Activated T-helper 17 cell treated with anti-CD3 and anti-CD28 coated beads, Interleukin-2, amount 50 U/mL, for 72 hours (primary cell): ENCODE measurements at places on chromosomes 2 and 18. TPM values are rescaled to one million over a fixed set of nuclear protein-coding genes. Genes with fewer than 3 reads are reported as not detected.
A peak's percentile ranks its signal among the peaks of the same experiment; 100 is the strongest.

DNA sequence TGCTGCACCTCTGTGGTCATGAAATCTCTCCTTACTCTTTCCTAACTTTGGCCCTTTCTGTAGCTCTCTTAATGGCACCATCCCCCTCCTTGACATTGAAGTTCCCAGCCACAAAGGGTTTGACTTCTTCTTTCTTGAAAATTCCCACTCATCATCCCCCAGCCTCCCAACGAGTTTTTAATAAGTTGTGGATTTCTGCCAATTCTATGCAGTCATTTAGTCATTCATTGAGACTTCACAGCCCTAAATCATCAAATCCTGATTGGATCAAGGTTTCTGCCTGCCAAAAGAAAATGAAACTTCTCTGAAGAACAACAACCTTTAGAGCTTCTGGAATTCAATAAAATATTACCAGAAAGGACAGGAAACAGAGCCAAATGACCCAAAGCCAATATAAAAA, 354.3 kb downstream of the CLIP4 start:
- no peak for ATAC-seq

- ATAC-seq, result no peak
Measured at GRCh38 chr18:57505231-57505630, 70.1 kb downstream of the ONECUT2 start.

- no peak for ATAC-seq
Measured at GRCh38 chr18:44229693-44230108, 451.0 kb upstream of the SETBP1 start.

DNA sequence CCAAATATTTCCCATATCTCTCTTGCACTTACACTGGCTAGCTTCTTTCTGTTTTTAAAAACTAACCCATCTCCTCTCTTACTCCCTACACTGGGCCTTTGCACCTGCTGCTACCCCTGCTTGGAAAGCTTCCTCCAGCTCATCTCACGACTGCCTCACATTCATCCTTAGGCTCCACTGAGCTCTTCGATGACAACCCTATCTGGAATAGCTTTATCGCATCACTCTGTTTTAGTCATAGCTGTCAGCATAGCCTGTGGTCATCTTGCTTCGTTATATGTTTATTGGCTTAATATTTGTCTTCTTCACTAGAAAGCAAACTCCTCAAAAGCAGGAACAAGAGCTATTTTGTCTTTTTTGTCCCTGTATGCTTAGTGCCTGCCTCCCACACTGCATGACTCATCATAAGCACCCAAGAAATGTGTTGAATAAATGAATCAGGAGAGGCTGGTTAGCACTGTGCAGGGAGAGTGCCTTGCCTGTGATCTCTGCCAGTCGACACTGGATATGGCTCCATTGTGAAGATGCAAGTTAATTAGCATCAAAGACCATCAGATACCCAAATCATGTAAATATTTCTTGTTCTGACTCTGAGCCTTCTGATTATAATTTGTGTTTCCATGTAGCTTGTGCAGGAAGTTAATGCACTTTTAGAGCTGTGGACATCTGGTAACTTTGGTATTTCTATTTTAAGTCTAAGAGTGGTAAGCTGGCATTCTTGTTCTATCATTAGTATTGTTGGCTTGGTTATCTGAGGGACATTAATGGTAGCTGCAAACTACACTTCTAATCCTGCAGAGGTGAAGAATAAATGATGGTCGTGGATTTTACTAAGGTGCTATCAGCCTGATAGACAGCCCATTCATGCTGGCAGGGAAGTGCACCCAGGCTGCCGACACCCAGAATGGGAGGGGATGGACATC, 10.3 kb upstream of the DYTN start:
- peak; percentile 78 for ATAC-seq

DNA sequence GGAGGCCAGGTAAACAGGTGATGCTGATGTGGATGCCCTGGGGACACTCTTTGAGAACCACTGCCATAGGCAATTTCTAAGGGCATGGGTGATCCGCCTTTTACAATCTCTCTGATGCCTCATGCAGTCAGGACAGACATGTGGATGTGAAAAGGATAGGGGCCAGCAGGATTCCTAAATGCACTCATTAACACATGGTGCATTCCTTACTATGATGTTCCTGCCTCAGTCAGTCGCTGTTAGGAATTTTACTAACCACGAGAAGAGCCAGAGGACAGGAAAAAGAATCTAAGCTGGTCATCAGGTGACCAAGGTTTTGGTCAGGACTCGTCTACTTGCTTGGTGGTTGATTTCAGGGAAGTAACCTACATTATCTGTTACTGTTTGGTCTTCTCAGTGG, 191.0 kb downstream of the ARL4C start:
- no peak for ATAC-seq

DNA sequence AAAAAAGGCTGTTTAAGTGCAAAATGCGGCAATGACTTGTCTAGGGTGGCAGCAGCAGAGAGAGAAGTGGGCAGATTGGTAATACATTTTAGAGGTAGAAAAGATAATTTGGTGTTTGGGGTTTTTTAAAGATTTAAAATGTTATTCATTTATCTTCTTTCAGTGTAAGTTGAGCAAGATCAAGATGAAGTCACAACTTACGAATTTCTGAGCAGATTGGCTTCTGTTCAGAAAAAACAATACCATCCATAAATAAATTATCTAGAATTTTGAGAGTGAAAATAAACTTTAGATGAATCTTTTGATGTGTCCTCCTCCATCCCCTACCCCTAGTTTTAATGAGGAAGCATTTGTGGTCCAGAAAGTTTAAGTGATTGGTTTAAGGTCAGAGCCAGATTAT, 47.9 kb upstream of the FAM171B start:
- no peak for ATAC-seq

DNA sequence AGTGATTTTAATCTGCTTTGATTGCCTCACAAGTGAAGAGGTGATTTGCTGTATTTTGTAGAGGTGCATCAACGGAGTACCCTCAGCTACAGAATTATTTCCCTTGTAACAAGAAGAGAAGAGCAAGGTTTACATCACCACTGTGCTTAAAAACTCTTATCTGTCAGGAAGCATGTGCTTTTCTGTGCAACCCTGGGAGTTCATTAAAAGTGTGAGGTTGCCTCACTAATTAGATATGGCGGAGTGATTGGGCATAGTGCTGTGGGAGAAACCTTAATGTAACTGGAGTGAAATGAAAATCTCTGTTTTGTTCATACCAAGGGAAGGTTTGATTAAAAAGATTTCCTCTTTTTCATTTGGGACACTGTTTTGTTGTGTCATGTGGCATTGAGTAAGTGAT, 544.7 kb downstream of the PARD3B start:
- ATAC-seq, result no peak

DNA sequence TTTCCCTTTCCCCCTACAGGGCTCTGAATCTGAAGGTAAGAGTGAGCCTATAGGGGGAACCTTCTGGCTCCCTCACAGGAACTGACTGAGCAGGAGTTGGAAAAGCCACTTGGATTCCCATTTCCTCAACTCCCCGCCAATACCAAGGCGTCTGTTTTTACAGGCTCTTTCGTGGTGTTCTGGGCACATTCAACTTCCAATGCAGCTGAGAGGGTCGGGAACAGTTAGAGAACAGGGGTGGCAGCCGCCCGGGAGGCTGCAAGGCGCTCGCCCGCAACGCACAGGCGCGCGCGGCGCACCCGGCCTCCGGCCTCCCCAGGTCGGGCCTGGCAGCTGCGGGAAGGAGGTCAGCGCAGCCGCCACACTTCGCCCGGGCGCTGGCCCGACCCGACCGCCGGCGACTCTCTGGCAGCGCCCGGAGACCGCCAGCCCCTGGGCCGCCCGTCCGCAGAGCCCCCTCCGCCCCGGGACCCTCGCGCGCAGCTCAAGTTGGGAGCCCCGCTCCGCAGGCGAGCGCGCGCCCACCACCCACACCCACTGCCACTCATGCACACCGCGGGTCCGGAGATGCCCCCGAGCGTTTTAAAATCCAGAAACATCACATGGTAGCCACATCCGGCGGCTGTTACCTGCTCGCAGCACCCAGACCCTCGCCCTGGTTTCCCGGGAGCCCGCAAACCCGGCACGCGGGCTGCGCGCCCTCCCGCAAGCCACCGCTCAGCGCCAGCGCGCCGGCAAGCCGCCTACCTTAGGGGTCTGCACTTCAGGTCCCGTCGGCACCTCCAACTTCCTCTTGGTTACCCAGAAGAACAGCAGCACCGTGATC, 816 bp downstream of the GALNT14 start:
- peak; percentile 11 for ATAC-seq

TSGA10 gene
- total RNA-seq, result 9.8 TPM

- no peak for ATAC-seq
Measured at GRCh38 chr2:119436993-119437772, 5.5 kb downstream of the TMEM37 start.

DNA sequence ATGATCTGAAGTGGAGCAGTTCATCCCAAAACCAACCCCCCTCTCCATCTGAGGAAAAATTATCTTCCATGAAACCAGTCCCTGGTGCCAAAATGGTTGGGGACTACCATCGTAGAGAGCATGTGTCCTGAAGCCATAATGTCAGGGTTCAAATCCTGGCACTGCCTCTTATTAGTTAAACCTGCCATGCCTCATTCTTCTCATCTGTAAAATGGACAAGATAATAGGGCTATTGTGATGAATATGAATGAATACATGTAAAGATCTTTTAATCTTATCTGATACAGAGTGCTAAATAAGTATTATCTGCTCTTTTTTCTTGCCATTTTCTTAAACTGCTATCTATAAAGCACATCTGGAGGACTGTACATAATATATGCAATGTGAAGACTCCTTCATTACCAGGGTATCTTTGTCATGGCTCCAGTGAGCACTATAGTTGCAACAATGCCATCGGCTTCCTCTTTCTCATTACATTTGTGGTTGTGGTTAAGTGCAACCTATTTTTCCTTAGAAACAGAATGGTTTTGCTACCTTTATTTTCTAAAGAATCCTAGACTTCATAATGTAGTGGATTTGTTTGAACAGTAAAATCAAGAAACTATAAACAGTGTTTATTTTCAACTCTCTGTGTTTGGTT, 27.0 kb downstream of the MFSD6 start:
- ATAC-seq, result no peak

DNA sequence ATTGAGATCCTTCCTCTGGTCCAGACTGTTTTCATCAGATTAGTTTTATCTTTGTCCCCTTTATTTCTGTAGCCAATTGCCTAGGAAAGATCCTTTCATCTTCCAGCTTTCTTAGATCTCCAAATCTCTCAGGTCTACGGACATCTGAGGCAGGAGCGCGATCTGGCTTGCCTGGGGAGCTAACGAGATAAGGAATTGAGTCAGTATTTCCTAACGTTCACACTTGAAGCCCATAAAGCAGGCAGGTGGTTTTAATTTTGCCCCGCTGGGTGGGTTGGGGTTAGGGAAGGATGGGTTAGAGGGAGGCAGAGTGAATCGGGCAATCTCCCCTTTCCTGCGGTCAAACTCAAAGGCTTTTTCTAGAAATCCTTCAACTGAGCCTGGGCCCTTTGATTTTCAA, 727 bp upstream of the TTLL4 start:
- no peak for ATAC-seq

- ATAC-seq, result no peak
Measured at GRCh38 chr2:18971628-18972027, 382.3 kb upstream of the NT5C1B start.

GRCh38 chr2:101253013-101253702, 472 bp downstream of the CNOT11 start:
- peak; percentile 76 for ATAC-seq

ADCYAP1 gene
- not detected for total RNA-seq

CABYR gene
- 5.2 TPM for total RNA-seq

DNA sequence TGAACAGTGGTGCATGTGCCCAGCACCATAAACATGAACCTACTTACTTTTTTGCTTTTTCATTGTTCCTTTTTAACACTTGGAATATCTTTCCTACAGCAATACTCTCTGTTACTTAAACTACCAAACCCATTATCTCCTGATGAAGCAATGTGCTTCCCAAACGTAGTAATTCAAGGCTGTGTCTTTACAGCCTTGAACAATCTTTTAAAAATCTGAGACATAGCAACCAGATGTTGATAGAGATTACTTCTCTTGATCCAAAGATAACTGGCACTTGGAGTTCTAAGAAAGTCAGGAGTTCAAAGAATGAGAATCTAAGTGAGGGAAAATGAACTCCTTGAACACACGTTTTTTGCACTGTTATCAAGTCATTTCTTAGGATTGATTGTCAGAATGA, 40.4 kb downstream of the ATP8B1 start:
- ATAC-seq, result no peak

DNA sequence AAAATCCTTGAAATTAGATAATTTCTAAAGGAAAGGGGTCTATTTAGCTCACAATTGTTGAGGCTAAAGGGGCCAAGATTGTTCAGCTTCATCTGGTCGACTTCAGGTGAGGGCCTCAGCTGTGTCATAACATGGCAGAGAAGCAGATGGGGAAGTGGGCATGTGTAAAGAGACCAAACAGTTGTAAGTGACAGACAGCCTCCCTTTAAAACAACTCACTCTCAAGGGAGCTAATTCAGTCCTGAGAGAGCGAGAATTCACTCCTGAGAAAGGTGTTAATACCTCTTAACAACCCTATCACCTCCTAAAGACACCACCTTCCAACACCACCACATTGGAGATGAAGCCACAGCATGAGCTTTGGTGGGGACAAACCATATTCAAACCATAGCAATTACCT, 62.4 kb downstream of the KCMF1 start:
- no peak for ATAC-seq

GRCh38 chr2:26561918-26562810, 79.0 kb downstream of the CIB4 start:
- peak; percentile 26 for ATAC-seq

DNA sequence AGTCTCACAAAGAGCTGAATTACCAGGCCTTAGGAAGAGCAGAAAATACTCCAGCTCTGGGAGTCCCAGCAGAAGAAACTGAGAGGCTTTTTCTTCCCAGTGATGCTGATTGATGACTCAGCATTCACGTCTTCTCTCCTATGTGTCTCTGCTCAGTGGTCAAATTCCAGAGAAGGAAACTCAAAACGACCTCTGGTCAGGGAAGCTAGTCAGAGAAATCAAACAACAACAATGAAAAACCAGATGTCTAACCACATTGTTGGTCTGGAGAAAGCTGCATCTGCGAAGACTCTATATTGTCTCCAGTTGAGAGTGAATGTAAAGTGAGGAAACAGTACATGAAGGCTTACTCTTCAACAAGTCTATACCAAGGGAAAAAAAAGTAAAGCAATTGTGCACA, 28.6 kb upstream of the CERS6 start:
- no peak for ATAC-seq

SLC16A14 gene
- total RNA-seq, result not detected

AP1S3 gene
- 6.3 TPM for total RNA-seq

DNA sequence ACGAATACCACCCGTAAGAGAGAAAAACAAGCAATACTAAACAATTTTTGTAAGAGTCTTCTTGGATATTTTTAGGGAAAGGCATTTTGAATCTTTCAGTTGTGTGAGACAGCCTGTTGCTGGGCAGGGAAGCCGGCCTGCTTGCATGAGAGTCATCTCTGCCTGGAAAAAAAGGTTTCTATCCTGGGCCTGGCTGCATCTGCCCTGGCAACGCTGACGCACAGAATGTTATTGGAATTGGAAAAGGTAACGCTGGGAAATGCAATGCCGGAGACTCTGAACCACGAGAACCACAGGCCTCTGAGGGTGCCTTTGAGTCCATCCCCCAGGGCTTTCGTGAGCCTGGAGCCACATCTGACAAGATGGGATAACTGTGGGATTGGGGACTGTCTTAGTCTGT, 17.9 kb upstream of the NPAS2 start:
- ATAC-seq, result no peak

GRCh38 chr2:200773083-200773482, 38.6 kb upstream of the BZW1 start:
- ATAC-seq, result no peak

EGR4 gene
- 0.11 TPM for total RNA-seq
